ENCODE measurements at places on chromosomes 4 and X.

GRCh38 chr4:177569434-177569833 lies 127.2 kb upstream of the AGA start:
- no peak for DNase-seq

- no peak for DNase-seq
Observed at GRCh38 chrX:97482666-97483300, 599.1 kb downstream of the RPA4 start.

DNA sequence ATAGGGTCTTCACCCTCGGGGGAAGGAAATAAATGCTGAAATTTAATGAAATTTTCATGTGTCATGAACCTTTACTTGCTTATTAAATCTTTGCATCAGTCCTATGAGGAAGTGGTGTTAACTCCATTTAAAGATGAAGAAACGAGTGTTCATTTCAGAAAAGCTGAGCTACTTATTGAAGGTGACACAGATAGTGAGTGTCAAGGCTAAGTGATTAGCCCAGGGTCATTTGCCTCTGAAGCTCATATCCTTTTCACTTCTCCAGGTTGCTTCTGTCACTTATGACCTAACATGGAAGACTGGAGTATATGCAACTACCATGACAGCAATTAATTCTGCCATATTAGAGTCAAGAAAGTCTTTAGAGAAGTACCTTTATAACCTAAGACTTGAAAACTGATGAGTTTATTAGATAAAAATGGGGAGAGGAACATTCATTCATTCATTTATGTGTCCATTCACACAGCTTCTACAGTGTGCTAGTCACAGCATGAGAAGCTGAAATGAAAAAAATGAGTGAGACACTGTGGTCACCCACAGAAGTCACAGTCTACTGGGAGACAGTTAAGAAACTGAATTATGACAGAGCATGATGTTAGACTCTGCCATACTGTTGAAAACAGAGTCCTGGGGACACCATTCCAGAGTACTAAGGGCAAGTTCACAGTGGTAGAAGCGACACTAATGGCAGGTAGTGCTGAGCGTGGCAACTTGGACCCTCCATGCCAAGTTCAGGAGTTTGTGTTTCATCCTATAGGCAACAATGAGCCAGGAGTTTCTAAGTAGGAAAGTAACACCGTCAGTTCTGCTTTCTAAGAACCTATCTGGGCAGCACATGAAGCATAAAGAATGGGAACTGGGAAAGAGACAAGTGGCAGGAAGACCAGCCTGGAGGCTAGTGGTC lies 21.3 kb downstream of the ALPK1 start:
- DNase-seq: no peak

DNA sequence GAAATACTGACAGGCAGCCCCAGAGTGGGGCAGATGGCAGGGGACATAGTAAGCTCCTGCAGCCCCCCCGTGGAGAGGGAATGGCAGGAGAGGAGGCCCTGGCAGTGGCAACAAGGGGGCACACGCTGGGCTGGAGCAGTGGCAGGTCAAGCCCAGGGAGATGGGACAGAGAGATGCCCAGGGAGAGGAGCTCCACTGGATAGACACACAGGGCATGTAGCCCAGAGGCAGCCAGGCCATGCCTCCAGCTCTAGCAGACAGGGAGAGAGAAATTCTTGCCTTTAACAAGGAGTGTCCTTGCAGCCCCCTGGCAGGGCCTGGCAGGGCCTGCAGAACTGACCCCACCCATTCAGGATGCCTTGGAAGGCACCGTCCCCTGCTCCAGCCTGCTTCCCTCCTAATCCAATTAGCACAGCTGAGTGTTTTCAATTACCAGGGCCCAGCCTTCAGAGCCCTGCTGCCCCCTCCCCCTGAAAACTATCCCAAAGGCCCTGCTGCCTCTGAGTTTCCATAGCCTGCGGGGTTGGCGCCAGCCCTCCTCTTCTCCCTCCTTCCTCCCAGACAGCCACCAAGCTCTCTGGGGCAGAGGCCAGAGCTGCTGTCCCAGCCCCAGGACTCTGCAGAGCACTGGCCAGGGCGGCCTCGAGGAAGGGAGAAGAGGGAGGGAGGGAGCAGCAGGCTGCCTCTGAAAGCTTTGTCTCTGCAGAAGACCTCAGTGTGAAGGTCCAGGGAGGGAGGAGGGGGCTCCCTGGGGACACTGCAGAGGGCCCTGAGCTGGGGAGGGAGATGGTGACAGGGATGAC lies 12.5 kb downstream of the L1CAM start:
- DNase-seq: no peak

DNA sequence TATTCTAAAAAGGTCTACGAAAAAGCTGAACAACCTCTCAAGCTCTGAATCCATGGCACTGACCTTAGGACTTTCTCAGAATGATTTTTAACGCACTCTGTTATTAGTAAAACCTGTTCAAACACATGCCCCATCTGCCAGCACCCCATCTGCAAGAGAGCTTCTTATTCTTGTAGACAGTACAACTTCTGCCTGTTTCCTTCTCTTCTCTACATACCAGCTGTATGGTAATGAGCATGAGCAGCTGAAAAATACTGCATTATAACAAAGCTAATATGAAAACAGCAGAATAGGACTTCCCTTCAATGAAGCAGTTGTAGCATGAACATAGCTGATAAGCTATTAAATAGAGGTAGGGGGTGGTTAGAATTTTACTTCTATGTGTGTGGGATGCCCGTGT lies 167.9 kb downstream of the FBXW7 start:
- no peak for DNase-seq
